Fibroblast of lung (primary cell): ENCODE measurements at places on chromosomes 3 and 15.
A peak's percentile ranks its signal among the peaks of the same experiment; 100 is the strongest.

GRCh38 chr3:106172780-106173179, 304.0 kb upstream of the CBLB start:
- peak; percentile 40 for DNase-seq

DNA sequence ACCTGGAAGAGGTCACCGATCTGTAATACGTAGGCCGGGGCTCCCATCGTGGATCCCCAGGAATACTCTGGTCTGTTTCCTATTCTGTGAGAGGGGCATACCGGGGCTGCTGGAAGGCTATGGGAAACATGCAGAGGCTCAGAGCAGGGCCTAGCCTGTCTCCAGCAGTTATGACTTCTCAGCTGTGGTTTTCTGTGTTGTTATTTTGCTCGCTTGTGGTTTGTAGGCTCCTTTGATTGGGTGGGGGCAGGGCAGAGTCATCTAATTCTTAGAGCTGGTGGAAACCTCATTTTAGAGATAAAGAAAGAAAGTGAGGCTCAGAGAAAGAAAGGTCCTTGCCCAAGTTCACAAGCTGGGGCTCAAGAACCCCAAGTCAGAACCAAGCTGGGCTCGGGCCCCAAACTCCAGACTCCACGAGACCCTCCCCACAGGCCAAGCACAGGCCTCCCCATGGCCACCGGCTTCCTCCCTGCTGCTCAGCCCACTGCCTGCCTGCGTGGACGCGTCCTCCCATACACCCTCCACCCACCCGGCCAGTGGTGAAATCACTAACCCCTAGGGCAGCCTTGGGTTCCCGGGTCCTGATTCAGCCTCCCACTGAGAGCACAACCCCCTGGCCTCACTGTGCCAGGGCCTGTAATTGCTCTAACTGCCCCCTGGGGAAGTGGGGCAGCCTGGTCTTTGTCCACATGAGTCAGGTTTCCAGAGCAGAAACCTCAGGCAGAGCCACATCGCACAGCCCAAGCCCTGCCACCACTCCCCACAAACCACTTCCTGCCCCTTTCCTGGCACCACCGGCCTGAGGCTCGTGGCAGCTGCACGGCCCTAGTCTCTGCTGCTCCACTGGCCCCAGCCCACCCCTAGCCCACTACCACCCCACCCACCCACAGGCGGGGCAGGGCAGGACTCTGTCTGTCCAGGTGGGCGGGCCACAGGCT, 270.8 kb downstream of the UACA start:
- peak; percentile 93 for DNase-seq

DNA sequence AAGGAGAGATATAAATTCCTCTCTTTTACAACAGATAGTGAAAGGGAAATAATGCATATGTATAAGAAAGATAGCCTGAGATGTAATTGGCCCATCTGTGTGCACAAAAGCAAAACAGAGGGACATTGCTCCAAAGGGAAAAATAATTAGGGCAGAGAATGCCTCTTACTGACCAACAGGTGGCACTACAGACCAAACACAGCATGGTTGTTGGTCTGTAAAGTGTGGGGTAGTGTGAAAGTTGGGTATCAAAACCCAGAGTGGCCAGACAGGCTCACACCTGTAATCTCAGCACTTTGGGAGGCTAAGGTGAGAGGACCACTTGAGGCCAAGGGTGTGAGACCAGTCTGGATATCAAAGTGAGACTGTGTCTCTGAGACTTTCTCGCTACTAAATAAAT, 4.5 kb upstream of the TLNRD1 start:
- DNase-seq = no peak

GRCh38 chr3:111776827-111777483, 82.1 kb upstream of the PHLDB2 start:
- DNase-seq = no peak

- DNase-seq = no peak
Measured at GRCh38 chr15:68909601-68910100, 20.7 kb upstream of the SPESP1 start.

DNA sequence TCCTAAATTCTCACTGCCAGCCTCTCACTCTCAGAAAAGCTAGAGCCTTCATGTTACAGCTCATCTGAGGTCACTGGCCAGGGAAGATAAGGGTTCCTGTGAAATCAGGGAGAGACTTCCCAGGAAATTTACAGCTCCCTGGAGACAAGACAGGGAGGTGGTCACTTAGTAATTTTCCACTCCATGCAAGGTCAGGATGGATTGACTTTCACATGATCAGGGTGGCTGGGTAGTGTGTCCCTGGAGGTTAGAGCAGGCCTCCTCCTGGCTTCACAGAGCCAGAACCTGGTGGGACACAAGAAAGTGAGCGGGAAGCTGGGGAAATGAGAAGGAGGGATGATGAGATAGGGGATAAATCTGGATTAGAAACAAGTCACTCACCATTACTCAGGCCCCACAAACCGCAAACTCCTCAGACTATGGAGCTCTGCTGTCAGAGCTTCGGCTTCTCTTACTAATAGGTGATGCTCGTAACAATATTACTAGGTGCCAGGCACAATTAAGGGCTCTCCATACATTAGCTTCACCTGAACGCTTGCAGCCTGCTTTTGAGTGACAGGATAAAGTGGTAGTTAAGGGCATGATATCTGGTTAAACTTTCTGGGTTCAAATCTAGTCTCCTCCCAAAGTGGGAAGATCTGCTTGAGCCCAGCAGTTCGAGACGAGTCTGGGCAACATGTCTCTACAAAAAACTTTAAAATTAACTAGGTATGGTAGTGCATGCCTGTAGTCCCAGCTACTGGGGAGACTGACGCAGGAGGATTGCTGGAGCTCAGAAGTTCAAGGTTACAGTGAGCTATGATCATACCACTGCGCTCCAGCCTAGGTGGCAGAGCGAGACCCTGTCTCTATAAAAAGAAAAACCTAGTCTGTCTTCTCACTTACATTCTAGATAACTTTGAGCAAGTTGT, 24.9 kb downstream of the DUOX2 start:
- DNase-seq = no peak

DNA sequence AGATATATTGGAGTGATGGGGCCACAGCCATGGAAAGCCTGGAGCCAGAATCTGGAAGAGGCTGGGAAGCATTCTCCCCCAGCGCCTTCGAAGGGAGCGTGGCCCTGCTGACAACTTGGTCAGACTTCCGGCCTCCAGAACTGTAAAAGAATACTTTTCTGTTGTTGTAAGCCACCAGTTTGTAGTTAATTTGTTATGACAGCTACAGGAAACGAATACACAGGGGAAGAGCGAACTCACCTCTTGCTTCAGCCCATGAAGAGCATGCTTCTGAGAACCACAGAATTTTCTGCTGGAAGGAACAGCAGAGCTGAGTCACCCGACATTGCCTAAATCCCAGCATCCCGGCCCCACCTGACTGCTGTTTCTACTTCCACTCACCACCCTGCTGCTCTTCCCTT, 501.7 kb downstream of the SHQ1 start:
- peak; percentile 99 for DNase-seq

GRCh38 chr3:25495726-25496253, 67.7 kb downstream of the RARB start:
- DNase-seq = peak; percentile 33

GRCh38 chr3:167146911-167147310, 233.2 kb downstream of the ZBBX start:
- DNase-seq = no peak

DNA sequence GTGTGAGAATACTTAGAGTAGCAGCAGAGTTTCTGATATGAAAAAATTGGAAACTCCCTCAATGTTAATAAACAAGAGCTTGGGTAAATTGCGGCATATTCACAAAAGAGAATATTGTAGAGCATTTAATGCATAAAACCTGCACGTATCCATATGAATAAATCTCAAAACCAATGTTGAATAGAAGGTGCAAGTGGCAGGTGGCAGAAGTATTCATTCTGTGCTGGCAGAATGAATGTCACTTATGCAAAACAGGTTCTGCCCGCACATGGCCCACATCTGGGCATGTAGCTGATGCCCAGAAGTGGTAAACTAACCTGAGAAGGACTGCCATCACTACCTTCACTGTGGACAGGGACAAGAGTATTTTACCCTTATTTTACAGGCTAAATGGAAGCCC, 14.1 kb upstream of the PRSS50 start:
- DNase-seq = no peak

DNA sequence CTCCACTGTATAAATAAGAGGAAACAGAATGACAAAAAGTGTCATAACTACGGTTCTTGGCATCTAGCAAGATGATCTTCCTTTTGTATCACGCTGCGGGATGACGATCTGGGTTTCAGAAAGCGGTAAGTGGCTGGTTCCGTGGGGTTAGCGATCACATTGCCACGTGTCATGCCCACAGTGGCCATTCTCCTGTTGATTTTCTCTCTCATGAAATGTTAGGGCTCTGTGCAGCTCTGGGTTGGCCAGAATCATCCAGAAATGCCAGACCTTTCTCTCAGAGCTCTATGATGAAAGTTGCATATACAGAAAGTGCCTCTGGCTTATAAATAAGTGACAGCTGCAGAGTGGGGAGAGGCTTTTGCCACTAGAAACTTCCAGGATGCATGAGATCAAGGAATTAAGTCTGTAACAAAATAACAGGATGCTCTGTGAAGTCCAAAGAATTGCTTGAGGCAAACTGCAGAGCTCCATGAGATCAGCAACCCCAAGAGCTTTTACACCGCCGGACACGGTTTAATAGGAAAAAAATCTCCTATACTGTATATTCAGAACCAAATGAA, 71.6 kb downstream of the ABTB1 start:
- no peak for DNase-seq

- no peak for DNase-seq
Measured at GRCh38 chr3:140344601-140345205, 333.2 kb upstream of the TRIM42 start.

- DNase-seq = no peak
Measured at GRCh38 chr3:141373232-141373631, 4.9 kb downstream of the ZBTB38 start.

DNA sequence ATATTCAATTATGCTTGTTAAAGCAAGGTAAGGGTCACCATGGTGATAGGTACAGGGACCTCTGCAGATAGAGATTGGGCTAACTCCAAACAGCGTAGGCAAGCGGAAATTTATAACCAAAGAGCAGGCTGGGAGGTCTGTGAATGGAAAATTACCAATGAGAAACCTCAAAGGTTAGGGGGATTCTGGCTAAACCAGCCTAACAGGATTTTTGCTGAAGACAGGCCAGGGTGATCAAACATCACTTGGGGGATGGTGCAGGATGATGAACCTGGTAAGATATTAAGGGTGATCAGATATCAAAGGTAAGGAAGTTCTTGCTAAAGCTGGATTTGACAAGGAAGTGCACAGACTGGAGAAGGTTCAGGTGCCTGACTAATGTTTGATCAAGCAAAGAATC, 35.3 kb upstream of the SNRPN start:
- no peak for DNase-seq

- DNase-seq = no peak
Measured at GRCh38 chr15:40301467-40302179, 6.1 kb downstream of the PLCB2 start.

GRCh38 chr15:44971036-44971435, 14.5 kb downstream of the TERB2 start:
- no peak for DNase-seq

DNA sequence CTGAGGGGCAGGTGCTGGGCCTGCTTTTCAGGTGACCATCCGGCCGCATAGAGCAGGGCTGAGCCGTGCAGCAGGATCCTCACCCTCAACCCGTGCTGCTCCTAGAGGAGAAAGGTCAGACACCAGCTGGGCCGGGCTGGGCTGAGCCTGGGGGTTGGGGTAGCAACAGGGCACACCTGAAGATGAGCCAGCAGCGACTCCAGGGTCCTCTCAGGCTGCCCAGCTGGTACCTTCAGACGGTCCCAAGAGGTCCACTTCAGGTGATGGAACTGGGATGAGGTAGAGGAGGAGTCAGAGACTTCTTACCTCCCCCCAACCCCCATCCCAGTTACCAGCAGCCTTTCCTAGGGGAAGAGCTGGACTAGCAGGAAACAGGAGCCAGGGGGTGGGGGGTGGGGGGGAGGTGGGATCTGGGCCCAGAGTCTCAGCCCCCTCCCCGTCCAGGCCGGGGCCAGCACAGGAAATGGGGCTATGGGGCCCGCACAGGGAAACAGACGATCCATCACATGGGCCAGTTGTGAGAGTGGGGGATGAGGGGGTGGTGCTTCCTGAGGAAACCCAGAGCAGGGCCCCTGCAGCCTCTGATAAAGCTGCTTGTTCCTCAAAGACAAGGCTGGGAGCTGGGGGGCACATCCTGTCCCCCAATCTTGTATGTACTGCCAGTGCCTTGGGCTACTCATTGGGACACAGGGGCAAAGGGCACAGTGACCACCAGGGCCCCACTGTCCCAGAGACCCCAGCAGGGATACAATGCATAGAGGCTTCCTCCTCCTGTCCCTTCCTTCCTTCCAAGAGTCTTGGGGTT, 3.0 kb downstream of the INKA1 start:
- no peak for DNase-seq

- peak; percentile 68 for DNase-seq
Measured at GRCh38 chr3:63624941-63625560, 27.4 kb upstream of the SNTN start.

GRCh38 chr3:41338276-41338675, 139.0 kb downstream of the CTNNB1 start:
- peak; percentile 77 for DNase-seq

GRCh38 chr15:41465822-41466421, 27.8 kb upstream of the ITPKA start:
- peak; percentile 45 for DNase-seq

- no peak for DNase-seq
Measured at GRCh38 chr3:3303636-3304035, 124.1 kb upstream of the CRBN start.

DNA sequence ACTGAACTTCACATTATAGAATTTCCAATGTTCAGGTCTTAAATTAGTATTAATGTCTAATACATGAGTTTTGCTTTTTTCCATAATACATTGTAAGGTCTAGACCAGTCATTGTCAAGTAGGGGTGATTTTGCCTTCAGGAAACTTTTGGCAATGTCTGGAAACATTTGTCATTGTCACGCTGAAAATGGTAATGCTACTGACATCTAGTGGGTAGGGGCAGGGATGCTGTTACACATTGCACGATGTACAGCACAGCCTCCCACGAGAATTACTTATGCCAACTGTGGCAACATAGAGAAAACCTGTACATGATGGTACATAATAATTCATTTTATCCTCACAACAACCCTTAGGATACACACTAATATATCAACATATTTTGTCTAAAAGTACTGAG, 384.1 kb downstream of the CADM2 start:
- peak; percentile 3 for DNase-seq

DNA sequence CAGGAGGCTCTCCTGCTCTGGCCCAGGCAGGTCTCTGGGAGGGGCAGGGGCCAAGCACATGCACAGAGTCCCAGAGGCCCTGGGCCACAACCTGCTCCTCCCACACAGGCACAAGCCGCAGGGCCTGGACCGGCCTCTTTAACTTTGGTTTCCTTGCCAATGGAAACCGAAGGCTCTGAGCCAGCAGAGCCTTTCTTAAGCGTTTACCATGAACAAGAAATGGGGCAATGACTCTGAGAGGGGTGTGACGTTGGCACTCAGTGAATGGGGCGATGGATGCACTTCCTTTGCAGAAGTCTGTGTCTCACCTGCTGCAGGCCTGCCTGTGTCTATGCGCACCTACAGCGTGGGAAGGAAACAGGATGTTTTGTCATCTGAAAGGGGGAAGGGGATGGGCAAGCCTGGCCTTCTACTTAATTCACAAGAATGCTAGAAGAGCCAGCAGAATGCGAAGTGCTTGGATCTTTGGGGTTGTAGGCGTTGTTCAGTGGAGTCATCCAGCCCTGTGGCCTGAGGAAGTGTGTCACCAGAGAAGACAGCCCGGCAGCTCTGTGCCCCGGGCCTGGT, 41.8 kb downstream of the IFT122 start:
- peak; percentile 70 for DNase-seq
